ENCODE measurements at places on chromosomes 12 and 14. TPM values are rescaled to one million over a fixed set of nuclear protein-coding genes. Genes with fewer than 3 reads are reported as not detected.
A peak's percentile ranks its signal among the peaks of the same experiment; 100 is the strongest.

Gene HOXC12
- not detected for total RNA-seq

Gene DACT1
- 9.5 TPM for total RNA-seq

Gene TOMM20L
- not detected for total RNA-seq

Gene ADAM20
- total RNA-seq = 0.10 TPM

DNA sequence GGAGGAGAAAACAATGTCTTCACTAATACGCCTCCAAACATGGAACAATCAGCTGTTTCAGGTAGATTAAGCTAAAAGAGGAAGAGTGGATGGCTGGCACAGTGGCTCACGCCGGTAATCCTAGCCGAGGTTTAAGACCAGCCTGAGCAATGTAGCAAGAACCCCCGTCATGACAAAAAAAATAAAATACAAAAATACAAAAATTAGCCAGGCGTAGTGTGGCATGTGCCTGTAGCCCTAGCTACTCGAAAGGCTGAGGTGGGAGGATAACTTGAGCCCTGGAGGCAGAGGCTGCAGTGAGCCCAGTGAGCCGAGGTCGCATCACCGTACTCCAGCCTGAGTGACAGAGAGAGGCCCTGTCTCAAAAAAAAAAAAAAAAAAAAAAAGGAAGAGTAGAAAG is 1.2 kb upstream of the MED13L start:
- DNase-seq = no peak

DNA sequence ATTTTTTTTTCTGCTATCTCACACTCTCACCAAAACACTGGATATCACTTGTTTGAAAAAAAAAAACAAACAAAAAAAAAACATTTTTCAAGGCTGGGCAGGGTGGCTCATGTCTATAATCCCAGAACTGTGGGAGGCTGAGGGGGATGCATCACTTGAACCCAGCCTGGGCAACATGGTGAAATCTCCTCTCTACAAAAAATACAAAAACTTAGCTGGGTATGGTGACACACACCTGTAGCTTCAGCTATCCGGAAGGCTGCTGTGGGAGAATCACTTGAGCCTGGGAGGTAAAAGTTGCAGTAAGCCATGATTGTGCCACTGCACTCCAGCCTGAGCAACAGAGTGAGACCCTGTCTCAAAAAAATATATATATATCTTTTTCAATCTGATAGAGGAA is 66.2 kb downstream of the EPS8 start:
- DNase-seq = no peak

DNA sequence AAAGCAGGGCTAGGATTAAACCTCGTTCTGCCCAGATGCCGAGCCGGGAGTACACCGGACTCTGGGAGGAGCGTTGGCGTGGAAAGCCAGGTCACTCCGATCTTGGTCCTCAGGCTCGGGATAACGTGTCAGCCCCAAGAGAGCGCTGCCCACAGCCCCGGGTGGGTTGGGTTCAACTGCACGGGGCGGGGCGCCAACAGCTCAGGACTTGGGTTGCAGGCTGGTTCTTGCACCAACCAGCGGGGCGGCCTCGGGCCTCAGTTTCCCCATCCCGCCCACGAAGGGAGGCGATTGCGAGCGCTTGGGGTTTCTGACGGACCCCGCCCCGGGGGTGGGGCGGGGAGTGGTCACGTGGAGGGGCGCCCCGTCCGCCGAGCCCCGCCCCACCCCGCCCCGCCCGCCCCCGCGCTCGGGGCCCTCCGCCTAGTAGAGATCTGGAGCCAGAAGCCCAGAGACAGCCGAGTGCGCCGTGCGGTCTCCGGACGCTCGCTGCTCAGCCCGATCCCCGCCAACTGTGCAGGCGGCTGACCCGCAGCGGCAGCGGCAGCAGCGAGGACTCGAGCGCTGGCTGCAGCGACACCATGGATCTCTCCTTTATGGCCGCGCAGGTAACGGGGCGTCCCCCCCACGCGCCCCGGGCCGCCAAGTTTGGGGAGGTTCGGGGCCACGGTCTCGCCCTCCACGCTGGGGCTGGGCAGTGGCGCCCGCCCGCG is at the start of gene C14orf132:
C14orf132 (plus strand) TSS at position 443 of the 713 bp plus-strand sequence; CDS start at position 582, 139 bp downstream.
- peak; percentile 94 for DNase-seq

DNA sequence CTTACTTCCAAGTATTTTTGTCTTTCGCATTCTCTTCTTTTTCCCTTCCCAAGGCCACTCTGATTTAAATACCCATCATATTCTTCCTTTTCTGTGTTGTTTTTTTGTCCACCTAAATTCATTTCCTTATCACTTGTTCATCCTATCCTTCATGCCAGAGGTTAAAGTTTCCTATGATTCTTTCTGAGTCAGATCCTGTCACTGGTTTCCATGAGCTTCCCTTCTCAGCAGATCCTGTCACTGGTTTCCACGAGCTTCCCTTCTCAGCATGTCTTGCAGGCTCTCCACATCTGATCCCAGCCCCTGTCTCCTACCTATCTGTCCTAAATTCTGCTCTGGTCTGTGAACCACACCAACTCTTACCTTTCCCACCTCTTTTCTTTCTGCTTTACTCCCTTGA is 311.8 kb upstream of the RGS6 start:
- no peak for DNase-seq

DNA sequence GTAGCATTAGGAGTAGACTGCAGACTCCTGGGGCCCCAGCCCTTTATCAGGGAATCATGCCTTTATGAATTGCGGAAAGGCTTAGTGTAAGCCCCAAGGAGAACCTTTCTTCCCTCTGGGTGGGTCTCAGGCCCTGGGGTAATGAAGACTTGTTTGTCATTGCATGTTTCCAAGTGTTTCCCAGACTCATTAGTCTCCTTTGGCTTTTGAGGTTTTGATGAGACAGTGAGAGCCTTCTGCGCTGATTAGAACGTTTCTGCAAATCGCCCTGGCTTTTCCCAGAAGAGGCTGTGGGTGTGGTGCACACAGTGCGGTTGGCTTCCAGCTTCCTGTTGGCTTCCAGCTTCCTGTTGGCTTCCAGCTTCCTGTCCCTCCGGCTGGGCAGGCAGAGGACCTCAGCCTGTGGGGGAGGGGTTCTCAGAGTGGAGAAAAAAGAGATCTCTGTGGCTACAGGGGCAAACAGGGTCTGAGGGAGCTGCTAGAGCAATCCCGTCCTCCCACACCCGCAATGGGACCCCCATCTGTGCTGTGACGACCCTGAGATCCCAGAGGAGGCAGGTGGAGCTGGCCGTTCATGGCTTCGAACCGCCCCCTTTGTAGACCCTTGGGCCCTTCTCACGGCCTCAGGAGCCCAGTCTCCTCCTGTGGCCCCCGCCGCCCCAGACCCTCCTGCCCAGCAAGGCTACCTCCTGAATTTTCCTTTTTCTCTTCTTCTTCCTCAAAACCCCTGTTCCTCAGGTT is 42.1 kb downstream of the GPR68 start:
- DNase-seq = no peak

DNA sequence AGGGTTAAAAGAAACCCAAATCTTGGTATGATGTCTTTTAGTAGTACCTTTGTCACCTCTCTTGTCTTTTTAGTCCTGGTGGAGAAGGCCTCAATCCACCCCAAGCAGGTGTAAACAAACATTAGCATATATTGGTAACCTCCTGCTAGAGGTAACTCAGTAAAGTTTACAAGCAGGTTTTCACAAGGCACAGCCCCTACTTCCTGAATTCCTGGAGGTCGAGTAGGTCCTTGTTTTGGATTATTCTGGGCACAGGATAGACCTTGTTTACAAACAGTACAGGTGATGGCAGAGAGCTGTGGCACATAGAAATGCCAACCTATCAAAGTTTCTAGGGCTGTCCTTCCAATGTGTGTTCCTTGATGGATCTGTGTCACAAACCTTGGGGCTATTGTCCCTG is 99.1 kb downstream of the ALG10 start:
- no peak for DNase-seq

DNA sequence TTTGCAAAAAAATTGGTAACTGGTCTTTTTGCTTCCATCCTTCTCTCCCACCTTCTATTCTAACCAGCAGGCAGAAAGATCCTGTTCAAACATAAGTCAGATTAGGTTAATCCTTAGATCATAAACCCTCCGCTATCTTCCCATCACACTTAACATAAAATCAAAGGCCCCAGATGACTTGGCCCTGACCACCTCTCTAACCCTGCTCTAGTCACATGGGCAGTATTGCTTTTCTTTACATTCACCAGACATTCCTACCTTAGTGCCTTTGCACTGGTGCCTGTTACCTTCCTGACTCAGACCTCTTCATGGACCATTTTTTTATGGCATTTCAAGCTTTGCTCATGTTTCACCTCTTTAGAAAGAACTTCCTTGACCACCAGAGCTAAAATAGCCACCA is 83.5 kb downstream of the NTF3 start:
- no peak for DNase-seq

DNA sequence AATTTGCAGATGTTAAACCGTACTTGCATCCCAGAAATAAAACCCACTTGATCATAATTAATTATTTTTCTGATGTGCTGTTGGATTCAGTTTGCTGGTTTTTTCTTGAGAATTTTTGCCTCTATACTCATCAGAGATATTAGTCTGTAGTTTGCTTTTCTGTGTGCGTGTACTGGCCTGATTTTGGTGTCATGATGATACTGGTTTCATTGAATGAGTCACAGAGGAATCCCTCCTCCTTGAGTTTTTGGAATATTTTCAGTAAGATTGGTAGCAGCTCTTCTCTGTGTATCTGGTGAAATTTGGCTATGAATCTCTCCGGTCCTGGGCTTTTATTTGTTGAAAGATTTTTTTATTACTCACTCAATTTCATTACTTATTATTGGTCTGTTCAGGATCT is 100.4 kb upstream of the PMCH start:
- no peak for DNase-seq

DNA sequence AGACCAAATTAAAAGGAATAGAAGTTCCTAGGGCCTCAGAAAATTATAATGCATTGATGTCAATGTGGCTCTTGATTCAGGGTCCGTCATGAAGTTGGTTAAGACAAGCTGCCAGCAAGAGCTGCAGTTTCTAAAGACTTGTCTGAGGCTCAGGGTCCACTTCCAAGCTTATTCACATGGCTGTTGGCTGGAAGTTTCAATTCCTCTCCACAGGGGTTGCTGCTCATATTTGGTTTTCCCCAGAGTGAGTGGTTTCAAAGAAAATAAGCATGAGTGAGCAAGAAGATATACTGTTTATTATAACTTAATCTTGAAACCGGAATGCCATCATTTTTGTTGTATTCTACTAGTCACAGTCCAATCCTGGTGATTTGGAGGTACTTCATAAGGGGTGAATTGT is 1247.4 kb downstream of the LRFN5 start:
- no peak for DNase-seq

- DNase-seq = peak; percentile 61
Measured at GRCh38 chr12:110501399-110501751, 536 bp downstream of the VPS29 start.

- DNase-seq = no peak
Measured at GRCh38 chr12:78866518-78866917, 1.9 kb downstream of the SYT1 start.

DNA sequence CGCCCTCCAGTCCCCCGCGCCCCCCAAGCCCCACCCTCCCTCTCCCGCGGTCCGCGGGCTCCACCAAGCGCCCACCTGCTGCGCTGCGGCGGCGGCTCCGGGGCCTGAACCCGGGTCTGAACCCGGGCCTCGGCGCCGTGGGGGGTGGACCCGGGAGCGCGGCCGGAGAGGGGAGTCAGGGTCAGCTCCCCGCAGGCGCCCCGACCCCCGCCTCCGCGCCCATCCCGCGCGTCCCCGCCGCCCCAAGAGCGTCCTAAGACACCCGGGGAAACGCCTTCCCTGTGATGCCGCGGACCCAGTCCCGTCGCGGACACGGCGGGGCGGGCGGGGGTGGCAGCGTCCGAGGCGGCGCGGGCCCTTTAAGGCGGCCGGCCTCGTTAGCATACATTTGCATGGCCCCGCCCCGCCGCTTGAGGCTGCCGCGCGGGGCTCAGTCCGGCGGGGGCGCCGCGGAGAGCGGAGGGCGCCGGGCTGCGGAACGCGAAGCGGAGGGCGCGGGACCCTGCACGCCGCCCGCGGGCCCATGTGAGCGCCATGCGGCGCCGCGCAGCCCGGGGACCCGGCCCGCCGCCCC is at the start of gene MMP17:
MMP17 (plus strand) TSS at position 433 of the 574 bp plus-strand sequence; CDS start at position 535, 102 bp downstream.
- peak; percentile 97 for DNase-seq

DNA sequence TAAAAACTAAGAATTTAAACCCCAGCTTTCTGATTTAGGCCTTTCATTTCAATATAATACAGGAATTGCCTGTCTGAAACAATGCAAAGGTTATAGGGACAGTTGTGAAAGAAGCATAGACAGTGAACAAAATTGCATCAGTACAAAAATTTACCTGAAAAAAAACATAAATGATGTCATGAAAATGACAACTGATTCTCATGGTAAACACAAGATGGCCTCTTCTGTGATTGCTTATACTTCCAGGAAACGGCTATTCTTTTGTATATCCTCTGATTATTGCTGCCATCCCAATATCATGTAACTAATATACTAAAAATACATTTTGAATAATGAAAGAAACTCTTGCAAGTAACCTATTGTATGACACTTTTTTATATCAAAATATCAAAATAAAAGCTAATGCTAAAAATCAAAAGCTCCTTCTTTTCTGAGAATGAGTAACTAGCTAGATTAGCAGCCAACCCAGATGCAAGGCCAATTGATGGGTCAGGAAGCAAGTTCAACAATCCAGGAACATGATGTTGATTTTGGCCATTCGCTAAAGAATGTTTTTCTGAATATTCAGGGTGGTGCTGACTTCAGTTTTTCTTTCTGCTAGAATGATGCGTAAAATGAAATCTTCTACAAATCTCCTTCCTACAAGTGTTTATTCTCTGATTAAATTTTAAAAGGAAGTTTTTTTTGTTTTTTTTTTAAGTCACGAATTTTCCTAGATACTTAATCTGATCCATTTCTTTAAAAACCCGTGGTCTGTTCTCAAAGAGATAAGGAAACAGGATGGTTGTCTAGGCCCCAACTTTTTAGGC is 83.6 kb downstream of the ALX1 start:
- no peak for DNase-seq

GRCh38 chr12:52369211-52369610 is 1.9 kb upstream of the KRT85 start:
- no peak for DNase-seq

DNA sequence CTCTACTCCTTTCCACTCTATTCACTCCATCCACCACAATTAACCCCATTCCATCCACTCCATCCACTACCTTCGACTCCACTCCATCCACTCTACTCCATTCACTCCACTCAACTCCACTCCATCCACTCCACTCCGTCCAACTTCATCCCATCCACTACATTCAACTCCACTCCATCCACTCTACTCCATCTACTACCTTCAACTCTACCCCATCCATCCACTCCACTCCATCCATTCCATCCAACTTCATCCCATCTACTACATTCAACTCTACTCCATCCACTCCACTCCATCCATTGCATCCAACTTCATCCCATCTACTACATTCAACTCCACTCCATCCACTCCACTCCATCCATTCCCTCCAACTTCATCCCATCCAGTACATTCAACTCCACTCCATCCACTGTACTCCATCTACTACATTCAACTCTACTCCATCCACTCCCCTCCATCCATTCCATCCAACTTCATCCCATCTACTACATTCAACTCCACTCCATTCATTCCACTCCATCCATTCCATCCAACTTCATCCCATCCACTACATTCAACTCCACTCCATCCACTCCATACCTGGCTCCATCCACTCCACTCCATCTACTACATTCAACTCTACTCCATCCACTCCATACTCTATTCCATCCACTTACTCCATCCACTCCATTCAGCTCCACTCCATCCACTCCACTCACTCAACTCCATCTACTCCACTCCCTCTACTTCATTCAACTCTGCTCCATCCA is 16.4 kb downstream of the HNF1A start:
- DNase-seq = peak; percentile 35

All from H7 (cell line).